GM23248 (cell line): ENCODE measurements at places on chromosomes 2 and 18. TPM values are rescaled to one million over a fixed set of nuclear protein-coding genes. Genes with fewer than 3 reads are reported as not detected.

Gene GKN1
- total RNA-seq: not detected in 2 replicates

Gene PTPRN
- total RNA-seq: 50.5 and 54.1 TPM in 2 replicates

Gene PLGLB1
- 0.22 and 0.38 TPM in 2 replicates for total RNA-seq

Gene ZC3H15
- 43.8 and 98.0 TPM in 2 replicates for total RNA-seq

Gene ABCB11
- not detected in 2 replicates for total RNA-seq

Gene RBFA
- total RNA-seq: 23.4 and 28.2 TPM in 2 replicates

Gene CCDC85A
- total RNA-seq: 4.2 and 9.9 TPM in 2 replicates

Gene VIT
- total RNA-seq: 0.22 TPM in 1 of 2 replicates, not detected in the other

Gene CFAP65
- not detected in 2 replicates for total RNA-seq

Gene DLX1
- total RNA-seq: 3.3 and 3.8 TPM in 2 replicates

Gene SCG2
- total RNA-seq: under 0.01 and 0.25 TPM in 2 replicates

Gene CXCR1
- not detected in 2 replicates for total RNA-seq

Gene COL6A3
- 1,362 and 1,653 TPM in 2 replicates for total RNA-seq

- no peak for DNase-seq
These were observed 16.8 kb upstream of the KCNK3 start for GRCh38 chr2:26675651-26676255.

GRCh38 chr2:68031542-68032160, 31.2 kb downstream of the C1D start:
- peak; percentile 77 for DNase-seq

- no peak for DNase-seq
These were observed 181.6 kb upstream of the PXDN start for GRCh38 chr2:1925928-1926327.

- DNase-seq: no peak
These were observed 214.0 kb downstream of the DLGAP1 start for GRCh38 chr18:4241090-4241617.

DNA sequence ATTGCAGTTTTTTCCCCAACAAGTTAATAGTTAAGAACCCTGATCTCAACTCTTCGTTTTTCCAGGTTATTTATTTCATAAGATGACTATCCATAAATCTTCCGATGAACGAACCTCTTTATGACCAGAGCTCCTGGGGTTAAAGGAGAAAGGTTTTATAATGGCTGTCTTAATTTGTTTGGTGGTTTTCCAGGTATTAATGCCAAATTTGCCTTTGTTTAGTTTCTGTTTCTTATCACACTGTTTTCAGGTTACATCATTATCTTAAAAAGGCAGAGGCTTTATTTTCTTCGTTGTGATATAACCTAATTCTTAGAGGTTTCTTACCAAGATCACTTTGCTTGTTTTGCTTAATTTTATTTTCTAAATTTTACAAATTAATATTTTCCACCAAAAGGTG, 10.1 kb downstream of the ZNF638 start:
- no peak for DNase-seq

GRCh38 chr2:209395229-209395628, 28.6 kb upstream of the MAP2 start:
- no peak for DNase-seq

GRCh38 chr2:125313806-125314205, 1288.7 kb downstream of the CNTNAP5 start:
- no peak for DNase-seq

GRCh38 chr2:207960090-207960489, 65.2 kb downstream of the PLEKHM3 start:
- DNase-seq: no peak

- DNase-seq: no peak
These were observed 37.1 kb upstream of the GATA6 start for GRCh38 chr18:22132258-22132657.

GRCh38 chr2:171459498-171459897, 25.5 kb downstream of the DCAF17 start:
- DNase-seq: no peak

DNA sequence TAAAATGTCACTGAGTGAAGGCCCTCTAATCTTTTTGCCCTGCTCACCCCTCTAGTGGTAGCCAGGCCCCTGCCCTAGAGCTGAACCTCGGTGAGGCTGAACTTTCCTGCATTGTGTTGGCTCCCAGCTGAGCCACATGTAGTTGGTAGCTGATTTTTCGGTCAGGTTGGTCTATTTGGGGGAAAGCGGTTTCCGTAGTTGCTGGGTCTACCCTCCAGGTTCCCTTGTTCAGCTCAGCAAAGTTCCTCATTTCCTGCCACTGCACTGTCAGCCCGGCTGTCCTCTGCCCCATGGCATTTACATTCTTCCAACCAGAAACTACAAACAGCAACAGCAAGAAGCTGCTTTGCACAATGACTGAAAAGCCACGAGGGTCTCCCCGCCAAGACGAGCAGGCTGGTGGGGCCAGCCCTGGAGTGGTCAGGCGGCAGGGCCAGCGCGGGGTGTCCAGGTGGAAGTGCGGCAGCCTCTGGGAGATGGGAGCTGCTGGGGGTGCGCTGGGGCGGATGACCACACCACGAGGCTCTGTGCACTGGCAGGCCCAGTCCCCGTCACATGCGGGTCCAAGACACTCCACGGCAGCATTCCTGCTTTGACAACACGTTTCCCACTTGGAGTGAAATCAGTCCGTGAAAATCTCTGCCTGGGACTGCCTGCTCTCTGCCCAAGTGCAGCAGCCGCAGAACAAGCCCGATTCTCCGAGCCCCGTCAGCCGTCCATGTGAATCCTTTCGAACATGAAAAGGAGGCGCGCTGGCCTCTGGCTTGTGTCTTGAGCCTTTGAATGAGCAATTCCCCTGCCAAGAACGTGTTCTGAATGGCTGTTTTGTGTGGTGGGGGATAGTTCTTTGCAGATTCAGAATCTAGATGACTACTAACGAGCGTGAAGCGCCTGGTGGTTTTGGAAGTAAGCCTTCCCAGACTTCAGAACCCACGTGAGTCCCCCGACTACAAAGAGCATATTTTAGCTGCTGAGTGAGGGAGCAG, 159.4 kb downstream of the ASB1 start:
- DNase-seq: peak; percentile 16

- no peak for DNase-seq
These were observed 158.0 kb downstream of the SMAD7 start for GRCh38 chr18:48792611-48793380.

DNA sequence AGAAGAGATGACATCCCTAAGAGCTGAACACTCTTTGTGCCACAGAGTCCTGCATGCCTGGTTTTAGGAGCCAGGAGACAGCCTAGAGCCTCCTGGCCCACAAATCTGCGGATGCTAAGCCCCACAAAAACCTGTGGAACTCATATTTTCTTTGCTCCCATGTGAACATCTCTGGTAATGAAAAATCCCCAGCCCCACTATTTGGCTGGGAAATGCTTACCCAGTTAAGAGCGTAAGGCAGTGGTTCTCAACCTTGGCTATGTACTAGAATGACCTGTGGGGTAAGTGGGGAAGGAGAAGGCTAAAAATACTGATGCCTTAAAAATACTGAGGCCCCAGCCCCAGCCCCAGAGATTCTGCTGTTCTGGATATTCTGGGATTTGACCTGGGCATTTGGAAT, 208.1 kb downstream of the EN1 start:
- no peak for DNase-seq

GRCh38 chr2:163462993-163463392, 272.8 kb downstream of the FIGN start:
- DNase-seq: no peak

DNA sequence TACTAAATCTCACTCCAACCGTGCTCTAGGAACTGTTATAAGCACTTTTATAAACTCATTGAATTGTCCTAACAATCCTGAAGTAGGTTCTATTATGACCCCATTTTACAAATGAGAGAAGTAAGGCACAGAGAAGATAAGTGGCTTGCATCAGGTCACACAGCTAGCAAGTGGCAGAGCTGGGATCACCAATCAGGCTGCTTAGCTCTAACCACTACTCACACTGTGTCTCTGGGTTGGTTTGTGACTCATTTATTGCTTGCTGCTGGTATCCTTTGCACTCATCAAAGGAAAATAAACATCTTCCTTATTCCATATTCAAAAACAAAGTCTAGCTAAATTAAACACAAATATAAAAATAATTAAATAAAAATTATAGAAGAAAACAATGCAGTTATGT, 42.5 kb upstream of the IL1R2 start:
- DNase-seq: peak; percentile 45

GRCh38 chr18:41693008-41693407, 262.0 kb upstream of the PIK3C3 start:
- no peak for DNase-seq

GRCh38 chr2:128641421-128642080, 322.9 kb upstream of the HS6ST1 start:
- no peak for DNase-seq

DNA sequence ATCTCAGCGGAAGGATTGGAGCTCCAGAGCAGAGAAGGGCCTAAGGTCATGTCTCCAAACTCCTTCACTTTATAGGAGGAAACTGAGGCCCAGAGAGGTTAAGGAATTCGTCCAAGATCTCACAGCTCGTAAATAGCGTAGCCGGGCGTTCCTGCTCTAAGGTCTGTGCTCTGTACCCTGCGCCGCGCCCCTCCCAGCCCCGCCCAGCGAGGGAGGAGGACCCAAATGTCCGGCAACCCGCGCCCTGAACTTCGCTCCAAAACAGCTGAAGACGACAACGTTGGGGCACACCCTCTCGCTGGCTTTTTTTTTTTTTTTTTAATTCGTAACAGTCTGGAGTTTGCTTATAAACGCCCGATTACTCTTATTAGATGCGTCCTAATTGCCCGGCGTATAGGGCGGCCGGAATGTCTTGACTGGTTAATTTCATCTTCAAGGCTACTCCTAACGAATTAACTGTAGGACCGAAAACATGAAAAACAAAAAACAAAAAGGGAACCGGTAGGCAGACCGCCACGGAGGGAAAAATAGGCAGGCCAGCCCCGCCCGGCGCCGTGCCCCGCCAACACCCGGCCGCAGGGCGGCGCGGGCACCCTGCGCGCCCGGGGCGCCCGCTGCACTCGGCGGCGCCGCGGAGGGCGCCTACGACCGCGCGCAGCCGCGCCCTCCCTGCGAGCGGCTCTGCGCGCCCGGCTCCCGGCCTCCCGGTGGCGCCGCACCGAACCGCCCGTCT, 928 bp upstream of the FOSL2 start:
- DNase-seq: peak; percentile 93

DNA sequence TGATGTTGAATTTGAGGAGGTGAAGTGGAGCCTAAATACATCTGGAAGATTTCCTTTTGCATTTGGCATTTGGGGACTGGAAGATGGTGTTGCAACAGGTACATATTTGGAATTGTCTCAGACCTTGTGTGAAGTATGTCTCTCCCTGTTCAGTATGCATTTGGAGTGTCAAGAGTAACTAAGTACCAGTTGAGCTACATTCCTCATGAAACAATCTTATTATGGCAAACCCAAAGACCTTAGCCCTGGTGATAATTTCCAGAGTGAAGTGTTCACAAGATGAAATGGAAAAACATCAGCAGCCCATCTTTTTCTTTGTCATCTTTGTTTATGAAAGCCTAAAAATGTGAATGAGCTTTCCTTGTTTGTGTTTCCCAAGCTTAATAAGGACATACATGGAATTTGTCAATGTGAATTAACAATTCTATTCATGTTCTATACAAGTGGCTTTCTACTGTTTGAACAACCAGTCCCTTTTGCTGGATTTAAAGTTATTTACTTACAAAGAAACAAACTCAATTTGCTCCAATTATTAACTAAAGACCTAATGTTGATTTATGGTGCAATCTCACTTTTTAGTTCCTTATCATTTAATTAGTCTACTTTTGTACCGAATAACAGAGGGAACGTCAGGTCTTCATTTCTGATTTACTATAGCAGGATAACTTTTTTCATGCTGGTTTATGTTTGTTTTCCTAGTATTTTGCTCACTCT, 42.1 kb upstream of the PPP1R1C start:
- no peak for DNase-seq

GRCh38 chr2:106960683-106961161, 74.8 kb upstream of the ST6GAL2 start:
- no peak for DNase-seq

GRCh38 chr2:52929412-52929811, 838.2 kb upstream of the CHAC2 start:
- no peak for DNase-seq

GRCh38 chr18:48862678-48863270, 88.0 kb downstream of the SMAD7 start:
- no peak for DNase-seq

DNA sequence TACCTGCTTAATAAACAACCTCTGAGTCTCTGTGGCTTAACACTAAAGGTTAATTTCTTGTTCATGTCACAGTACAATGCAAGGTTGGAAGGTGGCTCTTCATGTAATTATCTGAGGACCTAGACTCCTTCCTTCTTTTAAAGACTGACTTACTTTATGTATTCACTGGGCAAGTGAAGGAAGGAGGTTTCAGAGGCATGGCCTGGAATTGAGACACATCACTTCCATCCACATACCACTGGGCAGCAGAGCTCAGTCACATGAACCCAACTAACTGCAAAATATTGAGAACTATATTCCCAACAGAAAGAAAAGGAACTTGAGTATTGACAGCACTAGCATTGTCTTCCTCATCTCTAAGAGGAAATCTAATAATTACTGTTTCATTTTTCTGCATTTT, 57.5 kb upstream of the FN1 start:
- DNase-seq: no peak

- DNase-seq: no peak
These were observed 18.4 kb downstream of the TMEM200C start for GRCh38 chr18:5876891-5877290.

GRCh38 chr2:19818039-19818438, 83.7 kb downstream of the TTC32 start:
- DNase-seq: peak; percentile 52

- peak; percentile 49 for DNase-seq
These were observed 269.3 kb upstream of the NCKAP5 start for GRCh38 chr2:133837441-133838094.

DNA sequence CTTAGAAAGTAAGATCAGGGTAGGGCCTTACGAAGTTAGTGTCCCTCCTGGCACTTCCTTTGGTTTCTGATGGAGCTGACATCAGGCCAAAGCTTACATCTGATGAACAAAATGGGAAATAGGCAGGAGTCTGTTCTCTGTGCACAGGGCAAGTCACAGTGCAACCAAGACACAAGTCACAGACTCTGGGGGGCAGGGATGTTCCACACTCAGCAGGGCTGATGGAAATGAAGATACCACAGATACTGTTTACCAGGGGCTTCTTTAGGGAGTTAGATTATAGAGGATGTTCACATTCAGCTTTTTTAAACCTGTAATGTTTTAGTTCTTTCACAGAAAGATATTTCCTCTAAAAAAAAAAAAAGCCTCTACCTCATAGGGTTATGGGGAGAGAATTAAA, 106.2 kb upstream of the EPC2 start:
- no peak for DNase-seq

DNA sequence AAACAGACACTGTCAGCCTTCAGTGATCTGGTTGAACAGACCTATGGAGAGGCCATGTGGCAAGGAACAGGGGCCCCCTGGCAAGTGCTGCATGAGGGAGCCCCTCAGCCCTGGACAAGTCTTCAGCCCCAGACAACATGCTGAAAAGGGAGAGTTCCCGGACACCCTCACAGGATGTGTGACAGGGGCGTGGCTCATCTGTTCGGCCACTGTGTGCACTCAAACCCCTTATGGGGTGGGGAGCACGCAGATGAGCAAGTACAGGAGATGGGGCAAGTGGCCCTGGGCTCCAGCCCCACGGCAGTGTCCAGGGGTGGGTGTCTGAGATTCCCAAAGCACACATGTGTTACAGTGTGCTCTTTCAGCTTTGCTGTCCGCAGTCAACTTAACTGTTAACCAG, 35.4 kb upstream of the MPPE1 start:
- no peak for DNase-seq

GRCh38 chr18:79741362-79741700, 56.4 kb upstream of the KCNG2 start:
- no peak for DNase-seq
